ENCODE measurements at places on chromosomes 13 and 19.
A peak's percentile ranks its signal among the peaks of the same experiment; 100 is the strongest.

DNA sequence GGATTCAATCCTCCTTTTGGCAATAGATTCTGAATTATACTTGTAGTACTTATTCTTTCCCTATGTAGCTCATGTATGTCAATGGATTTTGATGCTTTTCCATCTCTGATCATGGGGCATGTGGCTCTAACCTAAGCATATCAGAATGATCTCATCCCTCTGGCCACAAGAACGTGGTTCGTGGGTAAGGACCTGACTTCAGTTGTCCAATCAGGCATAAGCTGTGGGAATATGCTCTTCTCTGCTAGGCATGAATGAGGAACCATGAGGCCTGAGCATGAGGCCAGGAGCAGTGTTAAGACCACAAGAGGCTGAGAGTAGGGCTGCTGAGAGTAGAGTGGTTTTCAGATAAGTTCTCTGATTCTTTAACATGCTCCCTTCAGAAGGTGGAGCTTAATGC lies 292.4 kb upstream of the TSHZ3 start:
- no peak overlapping the region for H3K4me3 ChIP-seq
- no peak for DNase-seq
- H3K27ac ChIP-seq = no peak overlapping the region

DNA sequence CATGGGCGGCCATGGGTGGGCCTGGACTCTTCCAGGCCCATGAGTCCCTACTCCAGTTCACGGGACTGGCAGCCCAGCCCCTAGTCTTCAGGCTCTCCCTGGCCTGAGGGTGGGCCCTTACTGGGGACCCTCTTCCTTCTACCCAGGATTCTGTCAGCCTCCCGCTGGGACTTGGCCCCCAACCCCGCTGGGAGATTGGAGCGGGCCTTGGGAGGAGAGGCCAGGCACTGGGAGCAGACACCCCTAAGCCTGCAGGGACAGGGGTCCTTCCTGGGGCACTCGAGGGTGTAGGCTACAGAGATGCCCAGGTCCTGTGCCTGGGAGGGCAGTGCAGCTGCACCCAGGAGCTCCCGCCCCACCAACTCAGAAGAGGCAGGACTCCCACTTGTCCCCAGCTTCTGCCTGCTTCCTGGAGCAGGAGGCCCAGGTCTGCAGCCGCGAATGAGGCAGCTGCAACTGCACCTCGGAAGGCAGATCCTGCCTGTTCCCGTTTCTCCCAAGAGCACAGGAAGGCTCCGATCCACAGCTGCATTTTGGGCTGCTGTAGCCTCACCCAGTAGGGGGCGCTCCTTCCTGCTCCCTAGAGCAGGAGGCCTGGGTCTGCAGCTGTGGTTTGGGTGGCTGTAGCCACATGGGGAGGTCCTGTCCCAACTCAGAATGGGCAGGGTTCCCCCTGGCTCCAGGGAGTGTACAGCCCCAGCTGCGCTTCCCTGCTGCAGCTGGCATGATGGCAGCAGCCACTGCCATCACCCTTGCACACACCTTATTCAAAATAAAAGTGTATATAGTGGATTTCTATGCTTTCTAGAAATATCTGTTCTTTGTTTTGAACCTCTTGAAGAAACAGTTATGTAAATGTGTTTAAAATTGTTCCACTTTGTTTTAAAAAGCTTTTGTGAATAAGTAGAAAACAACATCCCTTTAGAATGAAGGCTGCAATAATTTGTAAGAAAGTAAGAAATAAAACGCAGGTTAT lies 46.8 kb downstream of the TEX26 start:
- peak; percentile 64 for DNase-seq
- peaks cover 14% of the 10 kb centered on the region for H3K4me1 ChIP-seq
- peaks cover 5% of the 10 kb centered on the region for H3K27me3 ChIP-seq
- H3K4me3 ChIP-seq = no peak overlapping the region
- H3K27ac ChIP-seq = no peak overlapping the region

DNA sequence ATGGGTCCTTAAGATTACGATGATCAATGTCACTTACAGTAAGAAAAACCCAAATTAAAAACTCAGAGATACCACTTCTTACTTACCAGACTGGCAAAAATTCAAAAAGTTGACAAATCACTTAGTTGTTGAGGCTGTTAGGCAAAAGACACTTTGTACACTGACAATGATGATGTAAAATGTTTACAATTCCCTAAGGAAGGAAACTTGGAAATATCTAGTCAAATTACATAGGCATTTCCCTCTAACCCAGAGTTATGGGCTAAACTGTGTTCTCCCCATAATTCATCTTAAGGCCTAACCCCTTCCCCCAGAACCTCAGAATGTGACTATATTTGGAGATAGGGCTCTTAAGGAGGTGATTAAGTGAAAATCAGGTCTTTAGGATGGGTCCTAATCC lies 12.0 kb downstream of the TGDS start:
- peaks cover 3% of the 10 kb centered on the region for H3K27me3 ChIP-seq
- no peak for DNase-seq
- H3K4me3 ChIP-seq = no peak overlapping the region
- H3K27ac ChIP-seq = no peak overlapping the region
- peaks cover 85% of the 10 kb centered on the region for H3K36me3 ChIP-seq
- H3K4me1 ChIP-seq = no peaks in the 10 kb centered on the region

DNA sequence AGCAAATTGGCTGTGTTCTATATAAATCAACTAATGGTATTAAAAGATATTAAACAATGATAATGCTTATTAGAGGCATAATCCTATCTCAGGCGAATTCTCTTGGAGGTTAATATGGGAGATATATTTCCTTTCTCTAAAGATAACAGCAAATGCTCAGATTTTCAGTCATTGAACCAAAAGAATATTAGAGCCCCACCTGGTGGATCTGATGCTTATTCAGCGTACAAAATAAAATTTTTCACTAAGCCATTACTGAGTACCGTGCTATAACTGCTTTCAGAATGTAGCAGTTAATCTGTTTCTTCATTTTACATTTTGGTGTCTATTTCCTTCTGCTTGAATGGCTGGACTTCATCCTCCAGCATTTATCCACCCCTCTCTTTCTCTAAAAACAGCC lies 143.3 kb upstream of the IPO5 start:
- no peak overlapping the region for H3K27ac ChIP-seq
- H3K27me3 ChIP-seq = peaks cover 3% of the 10 kb centered on the region
- no peaks in the 10 kb centered on the region for H3K36me3 ChIP-seq
- DNase-seq = no peak
- H3K4me1 ChIP-seq = no peaks in the 10 kb centered on the region
- H3K4me3 ChIP-seq = no peak overlapping the region

DNA sequence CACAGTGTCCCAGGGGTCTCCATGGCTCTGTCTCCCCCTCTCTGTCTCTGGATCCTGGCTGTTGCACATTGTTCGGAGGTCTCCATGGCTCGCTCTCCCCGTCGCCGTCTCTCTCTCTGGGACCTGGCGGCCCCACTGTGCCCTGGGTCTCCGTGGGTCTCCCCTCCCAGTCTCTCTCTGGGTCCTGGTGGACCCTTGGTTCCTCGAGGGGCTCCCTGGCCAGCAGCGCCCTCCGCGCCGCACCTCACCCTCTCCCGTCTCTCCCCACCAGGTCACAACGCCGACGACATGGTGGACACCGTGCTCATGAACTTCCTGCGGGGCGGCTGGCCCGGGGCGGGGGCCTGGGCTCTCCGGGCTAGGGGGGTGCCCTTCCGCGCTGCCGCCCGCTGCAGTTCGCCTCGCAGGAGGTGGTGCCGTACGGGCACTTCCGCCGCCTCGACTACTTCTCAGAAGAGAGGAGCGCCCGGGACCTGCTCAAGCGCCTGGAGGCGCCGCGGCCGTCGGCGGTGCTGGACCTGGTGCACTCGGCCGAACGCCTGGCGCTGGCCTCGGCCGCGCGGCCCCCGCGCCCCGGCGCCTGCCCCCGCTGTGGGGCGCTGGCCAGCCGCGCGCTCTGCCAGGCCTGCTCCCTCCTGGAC lies 29.1 kb downstream of the SIGLEC5 start:
- no peaks in the 10 kb centered on the region for H3K36me3 ChIP-seq
- DNase-seq = no peak
- H3K4me1 ChIP-seq = no peaks in the 10 kb centered on the region
- no peak overlapping the region for H3K27ac ChIP-seq

DNA sequence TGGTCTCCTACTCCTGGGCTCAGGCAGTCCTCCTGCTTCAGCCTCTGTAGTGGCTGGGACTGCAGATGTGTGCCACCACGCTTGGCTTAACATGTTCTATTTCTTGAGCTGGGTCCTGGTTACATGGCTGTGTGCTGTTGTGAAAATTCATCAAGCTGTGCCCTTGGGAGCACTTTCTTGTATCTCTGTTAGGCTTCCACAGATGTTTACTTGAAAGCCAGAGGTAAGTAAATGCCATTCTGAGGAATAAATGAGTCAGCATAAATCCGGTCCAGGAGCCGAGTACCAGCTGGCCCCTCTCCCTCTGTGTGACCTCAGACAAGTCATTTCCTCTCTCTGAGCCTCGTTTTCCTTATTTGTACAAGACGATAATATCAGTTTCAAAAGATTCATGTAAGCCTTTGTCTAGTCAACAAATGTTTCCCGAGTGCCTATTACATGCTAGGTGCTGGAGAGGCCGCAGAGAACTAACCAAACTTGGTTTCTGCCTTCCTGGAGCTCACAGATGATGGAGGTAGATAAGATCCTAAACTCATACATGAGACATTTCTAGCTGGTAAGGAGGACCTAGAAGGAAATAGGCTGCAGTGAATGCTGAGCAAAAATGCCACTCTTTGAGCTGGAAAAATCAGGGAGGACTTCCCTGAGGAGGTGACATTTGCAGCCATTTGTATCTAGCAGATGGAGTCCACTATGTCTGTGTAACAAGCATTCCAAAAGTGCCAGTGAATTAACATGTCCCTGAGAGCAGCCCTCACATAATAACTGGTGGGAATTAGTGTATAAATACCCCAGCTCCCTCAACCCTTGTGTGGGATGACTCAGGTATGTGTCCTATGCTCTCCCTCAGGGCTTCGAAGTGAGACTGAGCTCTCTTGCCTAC lies 2.7 kb upstream of the RASAL3 start:
- no peak overlapping the region for H3K27ac ChIP-seq
- DNase-seq = no peak
- H3K4me3 ChIP-seq = no peak overlapping the region

DNA sequence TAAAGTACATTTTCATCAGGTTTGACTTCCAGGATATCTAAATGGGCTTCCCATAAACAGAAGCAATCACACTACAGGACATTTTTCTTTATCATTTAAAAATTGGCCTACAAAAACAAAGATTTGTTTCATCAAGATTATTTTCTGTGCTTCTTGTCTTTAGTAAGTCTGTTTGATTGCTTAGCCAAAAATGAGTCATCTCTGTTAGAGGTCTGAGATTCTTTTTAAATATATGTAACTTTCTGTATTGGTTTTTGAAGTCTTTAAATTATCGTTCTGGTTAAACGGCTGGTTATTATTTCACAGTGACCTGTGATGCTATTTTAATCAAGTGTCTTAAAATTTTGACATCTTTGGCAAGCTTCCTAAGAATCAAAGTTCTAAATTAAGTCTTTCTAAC lies 62.7 kb downstream of the SLITRK1 start:
- H3K4me1 ChIP-seq = no peaks in the 10 kb centered on the region
- H3K27me3 ChIP-seq = no peaks in the 10 kb centered on the region
- no peak overlapping the region for H3K4me3 ChIP-seq

GRCh38 chr13:110350049-110350448 lies 43.0 kb downstream of the COL4A2 start:
- peaks cover 48% of the 10 kb centered on the region for H3K4me1 ChIP-seq
- peaks cover 14% of the 10 kb centered on the region for H3K36me3 ChIP-seq
- no peak for DNase-seq
- H3K27ac ChIP-seq = no peak overlapping the region
- H3K27me3 ChIP-seq = peaks cover 1% of the 10 kb centered on the region
- H3K4me3 ChIP-seq = no peak overlapping the region

DNA sequence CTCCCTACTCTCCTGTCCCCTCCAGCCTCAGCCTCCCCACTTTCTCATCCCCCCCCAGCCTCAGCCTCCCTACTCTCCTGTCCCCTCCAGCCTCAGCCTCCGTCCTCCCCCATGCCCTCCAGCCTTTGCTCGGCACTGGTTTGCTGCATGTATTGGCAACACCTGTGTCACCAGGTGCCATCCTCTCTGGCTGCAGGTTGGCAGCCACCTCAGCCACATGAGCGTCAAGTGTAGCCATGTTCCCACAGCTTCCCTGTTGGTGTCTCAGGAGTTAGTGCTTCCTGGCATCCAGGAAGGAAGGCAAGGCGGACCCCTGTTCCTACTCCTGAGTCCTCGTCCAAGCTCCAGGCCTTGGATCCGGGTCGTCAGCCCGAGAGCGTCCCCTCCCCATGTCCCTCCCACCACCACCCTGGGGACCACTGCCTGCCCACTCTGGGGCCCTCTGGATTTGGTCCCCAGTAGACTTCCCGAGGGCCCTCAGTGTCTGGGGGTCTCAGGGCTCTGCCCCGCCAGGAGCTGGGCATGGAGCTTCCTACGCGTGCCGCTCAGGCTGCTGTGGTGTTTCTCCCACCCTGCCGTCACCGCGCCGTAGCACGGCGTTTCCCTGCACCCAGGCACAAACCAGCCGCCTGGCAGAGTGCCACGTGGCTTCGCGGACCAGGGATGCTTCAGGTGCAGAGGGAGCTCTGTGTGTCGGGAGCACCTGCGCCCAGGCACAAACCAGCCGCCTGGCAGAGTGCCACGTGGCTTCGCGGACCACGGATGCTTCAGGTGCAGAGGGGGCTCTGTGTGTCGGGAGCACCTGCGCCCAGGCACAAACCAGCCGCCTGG lies 128.3 kb upstream of the MCF2L start:
- no peak for DNase-seq
- H3K27ac ChIP-seq = no peak overlapping the region
- no peak overlapping the region for H3K4me3 ChIP-seq
- H3K36me3 ChIP-seq = peaks cover 57% of the 10 kb centered on the region
- peaks cover 31% of the 10 kb centered on the region for H3K4me1 ChIP-seq

DNA sequence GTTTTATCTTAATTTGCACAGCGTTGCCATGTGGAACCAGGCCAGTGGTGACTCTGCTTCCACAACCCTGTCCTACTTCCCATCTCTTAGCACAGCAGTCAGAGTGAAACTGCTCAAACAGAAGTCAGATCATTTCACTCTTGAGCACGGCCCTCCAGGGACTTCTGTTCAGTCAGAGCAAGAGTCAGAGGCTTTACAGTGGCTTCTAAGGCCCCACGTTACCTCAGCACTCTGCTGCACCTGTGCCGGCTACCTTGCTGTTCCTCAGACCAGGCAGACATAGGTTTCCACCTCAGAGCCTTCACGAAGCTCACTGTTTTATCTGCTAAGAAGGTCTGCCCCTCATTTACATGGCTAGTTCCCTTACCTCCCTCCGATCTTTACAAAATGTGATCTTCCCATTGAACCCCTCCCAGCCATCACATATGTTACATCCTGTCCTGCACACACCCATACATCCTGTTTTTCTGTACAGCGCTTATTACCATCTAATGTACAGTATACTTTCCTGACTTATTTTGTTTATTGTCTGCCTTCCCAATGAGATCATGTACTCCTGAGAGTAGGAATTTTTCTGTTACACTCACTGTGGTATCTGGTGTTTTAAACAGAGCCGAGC lies 41.6 kb downstream of the TM9SF2 start:
- H3K27ac ChIP-seq = no peak overlapping the region
- H3K36me3 ChIP-seq = peaks cover 52% of the 10 kb centered on the region
- no peak overlapping the region for H3K4me3 ChIP-seq
- no peaks in the 10 kb centered on the region for H3K27me3 ChIP-seq

Measured in nephron progenitor cell (in vitro differentiated cells).